Fibroblast of skin of left quadriceps (primary cell): ENCODE measurements at places on chromosomes 6 and 20.

DNA sequence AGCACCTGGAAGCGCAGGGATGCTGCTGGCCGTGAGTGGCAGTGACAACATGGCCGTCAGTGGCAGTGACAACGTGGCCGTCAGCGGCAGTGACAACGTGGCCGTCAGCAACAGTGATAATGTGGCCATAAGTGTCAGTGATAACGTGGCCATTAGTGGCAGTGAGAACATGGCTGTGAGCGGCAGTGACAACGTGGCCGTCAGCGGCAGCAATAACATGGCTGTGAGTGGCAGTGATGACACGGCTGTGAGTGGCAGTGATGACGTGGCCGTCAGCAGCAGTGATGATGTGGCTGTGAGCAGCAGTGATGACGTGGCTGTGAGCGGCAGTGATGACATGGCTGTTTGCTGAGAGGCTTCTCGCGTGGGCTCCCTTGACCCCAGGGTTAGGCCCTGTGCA lies 169.8 kb downstream of the ERMARD start:
- DNase-seq: no peak

- DNase-seq: no peak
Measured at GRCh38 chr20:36585410-36586125, 12.2 kb downstream of the TGIF2 start.

DNA sequence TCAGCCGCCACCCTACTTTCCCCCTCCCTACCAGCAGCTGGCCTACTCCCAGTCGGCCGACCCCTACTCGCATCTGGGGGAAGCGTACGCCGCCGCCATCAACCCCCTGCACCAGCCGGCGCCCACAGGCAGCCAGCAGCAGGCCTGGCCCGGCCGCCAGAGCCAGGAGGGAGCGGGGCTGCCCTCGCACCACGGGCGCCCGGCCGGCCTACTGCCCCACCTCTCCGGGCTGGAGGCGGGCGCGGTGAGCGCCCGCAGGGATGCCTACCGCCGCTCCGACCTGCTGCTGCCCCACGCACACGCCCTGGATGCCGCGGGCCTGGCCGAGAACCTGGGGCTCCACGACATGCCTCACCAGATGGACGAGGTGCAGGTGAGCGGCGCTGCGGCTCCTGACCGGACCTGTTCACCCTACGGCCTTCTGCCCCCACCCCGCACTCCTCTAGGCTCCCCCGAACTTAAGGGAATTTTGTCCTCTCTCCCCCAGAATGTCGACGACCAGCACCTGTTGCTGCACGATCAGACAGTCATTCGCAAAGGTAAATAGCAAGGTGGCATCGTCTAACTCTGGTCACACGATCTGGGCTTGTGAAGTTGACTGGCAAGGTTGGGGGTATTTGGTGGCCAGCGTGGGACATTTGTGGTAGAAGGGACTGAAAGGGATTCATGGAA lies 2.3 kb downstream of the TFAP2C start:
- DNase-seq: no peak

GRCh38 chr20:11195899-11196558 lies 522.2 kb upstream of the JAG1 start:
- DNase-seq: no peak

DNA sequence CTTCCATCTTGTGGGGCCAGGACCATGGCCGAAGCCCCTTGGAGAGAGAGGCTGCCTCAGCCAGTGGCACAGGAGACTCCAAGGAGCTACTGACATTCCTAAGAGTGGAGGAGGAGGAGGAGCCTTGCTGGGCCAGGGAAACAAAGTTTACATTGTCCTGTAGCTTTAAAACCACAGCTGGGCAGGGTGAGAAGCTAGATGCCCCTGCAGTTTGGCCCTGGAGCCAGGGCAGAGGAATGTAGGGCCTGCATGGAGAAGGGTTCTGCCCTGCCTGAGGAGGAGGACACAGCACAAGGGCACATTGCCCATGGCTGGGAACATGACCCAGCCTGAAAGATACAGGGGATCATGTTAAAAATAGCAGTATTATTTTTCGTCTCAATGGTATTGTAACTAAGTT lies 37.4 kb downstream of the PLCG1 start:
- no peak for DNase-seq
